ENCODE measurements at places on chromosomes 4 and X.

DNA sequence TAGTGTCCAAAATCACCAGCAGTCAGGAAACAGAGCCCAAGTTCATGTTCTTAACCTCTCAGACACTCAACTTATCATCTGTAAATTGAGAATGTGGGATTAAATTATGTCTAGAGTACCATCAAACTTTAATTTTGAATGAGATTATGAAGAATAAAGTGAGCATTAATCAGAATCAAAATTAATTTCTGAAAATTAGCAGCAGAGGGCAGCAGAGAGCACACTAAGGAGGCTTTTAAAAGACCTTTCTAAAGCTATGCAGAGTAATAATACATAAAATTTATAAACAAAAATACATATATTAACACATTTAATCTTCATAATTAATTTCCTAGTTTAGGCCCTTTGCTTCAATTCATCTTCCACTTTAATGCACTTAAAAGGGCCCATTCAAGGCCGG is 7.1 kb downstream of the TASL start:
- DNase-seq = no peak

GRCh38 chrX:120752431-120753082 is 122.7 kb upstream of the C1GALT1C1 start:
- DNase-seq = no peak

DNA sequence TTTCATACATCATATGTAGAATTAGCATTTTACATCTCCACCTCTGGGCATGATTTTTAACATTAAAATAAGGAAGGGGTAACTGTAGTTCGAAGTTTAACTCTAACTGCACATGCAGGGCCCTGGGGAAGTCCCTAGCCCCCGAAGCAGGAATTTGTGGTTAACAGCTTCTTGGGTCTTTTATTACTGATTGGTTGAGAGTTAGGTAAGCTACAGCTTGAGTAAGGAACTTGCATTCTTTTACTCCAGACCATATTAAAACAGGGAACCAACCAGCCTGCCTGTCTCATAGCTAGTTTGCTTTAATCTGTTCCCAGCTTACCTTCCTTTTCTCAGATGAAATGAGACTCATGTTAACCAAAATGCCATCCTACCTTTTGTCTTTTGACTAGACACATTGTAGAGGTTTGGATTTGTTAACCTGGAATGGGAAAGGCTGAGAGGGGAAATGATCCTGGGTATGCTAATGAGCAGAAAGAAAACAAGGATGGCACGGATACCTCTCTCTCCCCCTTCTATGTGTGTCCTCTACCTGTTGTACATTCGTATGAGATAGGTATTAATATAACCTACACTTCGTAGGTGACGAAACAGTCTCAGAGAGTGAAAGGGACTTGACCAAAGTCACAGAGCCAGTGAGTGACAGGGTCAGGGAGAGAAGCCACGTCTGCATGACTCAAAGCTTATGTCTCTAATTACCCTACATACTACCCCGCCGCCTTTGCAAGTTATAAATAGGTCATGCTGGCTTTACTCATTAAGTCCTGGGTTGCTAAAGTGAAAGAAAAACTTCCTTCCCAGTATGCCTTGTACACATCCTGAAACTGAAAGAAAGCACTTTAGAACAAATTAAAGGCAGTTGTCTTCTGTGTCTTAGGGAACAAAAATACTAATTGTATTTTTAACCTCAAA is 119.5 kb upstream of the AFF2 start:
- DNase-seq = no peak

GRCh38 chr4:29142708-29143107 is 1577.5 kb upstream of the PCDH7 start:
- no peak for DNase-seq

DNA sequence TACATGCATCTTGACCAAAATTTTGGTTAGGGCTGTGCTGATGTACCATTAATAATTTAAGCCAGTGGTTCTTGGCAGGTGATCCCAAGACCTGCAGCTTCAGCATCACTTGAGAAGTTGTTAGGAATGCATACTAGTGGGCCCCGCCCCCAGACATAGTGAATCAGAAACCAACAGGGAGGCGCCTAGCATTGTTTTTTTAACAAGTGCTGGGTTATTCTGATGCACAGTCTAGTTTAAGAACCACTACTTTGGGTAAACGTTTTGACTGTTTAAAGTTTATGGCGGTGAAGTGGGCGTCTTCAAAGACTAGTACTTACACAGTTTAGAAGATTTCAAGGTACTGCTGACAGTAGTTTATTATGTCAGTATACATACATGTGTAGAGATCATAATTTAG is 23.6 kb downstream of the FAM199X start:
- DNase-seq = no peak

- no peak for DNase-seq
Measured at GRCh38 chr4:142607976-142608375, 238.1 kb downstream of the INPP4B start.

DNA sequence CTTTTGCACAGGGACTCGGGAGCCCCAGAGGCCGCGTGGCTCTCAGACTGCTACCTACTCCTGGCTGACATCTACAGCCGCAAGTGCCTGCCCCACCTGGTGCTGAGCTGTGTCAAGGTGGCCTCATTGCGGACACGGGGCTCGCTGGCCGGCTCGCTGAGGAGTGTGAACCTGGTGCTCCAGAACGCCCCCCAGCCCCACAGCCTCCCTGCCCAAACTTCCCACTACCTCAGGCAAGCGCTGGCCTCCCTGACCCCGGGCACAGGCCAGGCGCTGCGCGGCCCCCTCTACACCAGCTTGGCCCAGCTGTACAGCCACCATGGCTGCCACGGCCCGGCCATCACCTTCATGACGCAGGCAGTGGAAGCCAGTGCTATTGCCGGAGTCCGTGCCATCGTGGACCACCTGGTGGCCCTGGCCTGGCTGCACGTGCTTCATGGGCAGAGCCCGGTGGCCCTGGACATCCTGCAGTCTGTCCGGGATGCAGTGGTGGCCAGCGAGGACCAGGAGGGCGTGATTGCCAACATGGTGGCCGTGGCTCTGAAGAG is 28.8 kb downstream of the SH3TC1 start:
- no peak for DNase-seq

DNA sequence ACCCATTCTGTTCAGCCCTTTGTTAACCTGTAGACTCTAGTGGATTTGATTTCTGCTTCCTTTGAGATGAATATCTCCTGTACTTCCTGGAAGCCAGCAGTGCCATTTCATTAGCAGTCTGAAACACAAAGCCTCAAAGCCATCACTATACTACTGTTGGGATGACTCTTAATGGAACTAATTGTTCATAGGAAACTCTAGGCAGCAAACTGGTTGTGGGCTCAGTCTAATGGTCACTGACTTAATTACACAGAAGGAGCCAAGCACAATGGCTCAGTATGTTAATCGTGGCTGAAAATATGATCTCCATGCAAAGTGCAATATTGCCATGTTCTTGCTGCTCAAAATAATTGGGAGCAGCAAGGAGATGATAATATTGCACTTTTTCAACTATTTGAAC is 262.3 kb downstream of the ARHGAP24 start:
- DNase-seq = no peak

GRCh38 chr4:67512501-67512900 is 32.8 kb downstream of the CENPC start:
- no peak for DNase-seq

GRCh38 chrX:97692575-97692974 is 808.9 kb downstream of the RPA4 start:
- DNase-seq = no peak

- DNase-seq = no peak
Measured at GRCh38 chr4:107850438-107850837, 25.7 kb downstream of the SGMS2 start.

DNA sequence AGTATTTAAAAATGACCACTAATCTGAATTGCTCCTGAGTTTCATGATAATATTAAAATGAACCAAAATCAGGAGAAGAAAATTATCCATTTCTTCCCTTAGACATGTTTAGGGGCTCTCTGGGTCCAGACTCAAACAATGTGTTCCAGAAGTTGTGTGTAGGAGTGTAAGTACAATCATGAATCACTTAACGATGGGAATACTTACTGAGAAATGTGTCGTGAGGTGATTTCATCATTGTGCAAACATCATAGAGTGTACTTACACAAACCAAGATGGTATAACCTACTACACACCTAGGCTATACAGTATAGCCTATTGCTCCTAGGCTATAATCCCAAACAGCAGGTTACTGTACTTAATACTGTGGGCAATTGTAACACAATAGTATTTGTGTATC is 74.8 kb downstream of the STPG2 start:
- no peak for DNase-seq

DNA sequence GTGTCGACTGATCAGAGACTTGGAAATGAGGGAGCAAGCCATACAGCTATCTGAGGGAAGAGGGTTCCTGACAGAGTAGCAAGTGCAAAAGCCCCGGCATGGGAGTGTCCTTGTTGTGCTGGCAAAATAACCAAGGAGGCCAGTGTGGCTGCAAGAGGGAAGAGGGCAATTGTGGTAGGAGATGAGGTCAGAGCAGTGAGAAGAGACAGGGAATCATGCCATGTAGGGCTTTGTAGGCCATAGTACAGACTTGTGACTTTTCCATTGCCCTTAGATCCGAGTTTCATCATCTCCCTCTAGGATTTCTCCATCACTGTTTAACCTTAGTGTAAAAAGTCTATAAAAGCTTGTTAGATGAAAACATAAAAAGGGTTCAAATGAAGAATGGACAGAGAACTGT is 76.2 kb downstream of the DOCK11 start:
- DNase-seq = no peak

- DNase-seq = no peak
Measured at GRCh38 chr4:187183346-187183745, 459.7 kb upstream of the FAT1 start.

DNA sequence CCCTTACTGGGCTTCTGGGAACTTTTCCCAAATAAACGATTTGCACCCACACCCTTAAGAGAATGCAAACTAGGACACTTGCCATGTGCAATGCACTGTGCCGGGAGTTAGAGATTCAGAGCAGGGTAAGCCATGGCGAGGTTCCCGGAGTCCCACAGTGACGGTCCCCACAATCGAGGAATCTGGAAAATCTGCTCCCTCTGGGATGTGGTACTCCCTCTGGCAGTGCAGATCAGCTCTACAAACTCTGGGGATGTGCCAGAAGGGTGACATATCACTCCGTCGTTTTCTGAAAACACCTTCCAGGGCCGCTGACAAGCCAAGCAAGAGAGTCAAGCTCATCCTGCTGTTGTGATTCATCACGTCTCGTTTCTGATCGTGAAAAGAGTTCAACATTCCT is 537.5 kb downstream of the BCOR start:
- DNase-seq = no peak

DNA sequence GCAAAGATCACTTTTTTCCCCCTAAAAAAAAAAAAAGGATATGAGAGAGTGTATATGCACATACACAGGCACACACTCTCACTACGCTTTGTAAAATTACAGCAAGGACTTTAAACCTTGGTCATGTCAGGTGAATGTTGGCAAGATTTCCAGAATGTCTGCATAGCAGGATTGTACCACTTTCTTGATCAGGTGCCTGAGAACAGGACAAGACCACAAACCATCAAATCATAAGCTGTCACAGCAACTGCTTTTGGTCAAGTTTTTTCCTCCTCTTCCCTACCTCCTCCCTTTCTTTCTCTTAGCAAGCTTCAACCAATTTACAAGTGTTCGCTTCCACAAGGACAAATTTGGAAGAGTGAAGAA is 15.3 kb downstream of the PPARGC1A start:
- no peak for DNase-seq

DNA sequence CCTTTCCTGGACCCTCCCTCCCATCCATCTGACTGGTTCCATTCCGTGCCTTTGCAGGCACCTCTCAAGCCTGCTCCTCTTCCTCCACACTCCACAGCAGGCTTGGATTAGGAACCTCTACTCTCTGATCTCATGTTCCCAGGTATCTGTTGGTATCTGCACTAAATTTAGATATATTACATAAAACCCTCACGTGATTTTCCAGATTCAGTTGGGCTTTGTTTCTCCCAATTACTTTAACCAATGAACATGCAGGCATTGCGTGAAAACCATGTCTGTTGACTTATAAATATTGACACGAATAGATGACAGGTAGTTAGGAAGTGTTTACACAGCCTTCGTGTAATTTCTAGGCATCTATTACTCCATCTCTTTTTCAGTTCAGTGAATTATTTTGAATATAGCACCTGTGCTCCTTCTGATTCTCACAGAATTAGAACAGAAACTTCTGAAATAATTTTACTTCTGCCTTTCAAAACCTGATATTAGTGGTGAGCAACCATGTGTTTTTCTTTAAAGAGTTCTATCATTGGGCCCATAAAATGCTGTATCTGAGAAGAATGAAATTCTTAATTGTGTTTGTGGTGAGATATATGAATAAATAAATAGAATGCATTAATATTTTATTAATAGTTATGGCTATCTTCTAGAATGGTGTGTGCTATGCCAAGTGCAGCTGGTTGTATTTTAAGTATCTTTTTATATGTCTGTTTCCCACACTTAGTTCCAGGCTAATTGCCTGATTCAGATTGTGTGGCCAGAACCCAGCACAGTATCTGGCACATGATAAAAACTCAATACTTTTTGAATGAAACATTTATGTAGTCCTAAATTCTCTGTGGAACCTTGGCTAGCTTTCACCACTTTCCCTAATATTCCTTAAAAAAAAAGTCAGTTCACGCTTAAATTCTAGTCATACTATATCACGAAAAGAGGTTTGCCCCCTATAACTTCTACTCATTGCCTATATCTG is 304.8 kb downstream of the QDPR start:
- DNase-seq = no peak

DNA sequence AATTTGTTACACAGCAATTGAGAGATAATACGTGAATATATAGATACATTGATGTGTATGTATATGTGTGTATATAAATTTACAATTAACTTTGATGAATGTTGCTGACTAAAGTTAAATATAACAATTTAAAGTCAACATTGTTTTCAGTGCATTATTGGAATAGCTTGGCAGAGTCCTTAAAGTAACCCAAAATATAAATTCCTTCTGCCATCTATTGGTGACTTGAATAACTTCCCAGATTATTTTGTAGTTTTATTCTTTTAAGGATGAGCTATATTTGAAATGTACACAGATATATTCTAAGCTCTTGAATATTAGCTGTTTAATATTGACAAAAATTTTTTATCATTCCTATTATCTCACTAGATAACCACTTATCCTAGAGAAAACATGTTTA is 298.2 kb upstream of the FSTL5 start:
- no peak for DNase-seq

- no peak for DNase-seq
Measured at GRCh38 chrX:42567268-42567667, 210.7 kb downstream of the PPP1R2C start.

- DNase-seq = no peak
Measured at GRCh38 chr4:179804440-179804839, 2362.2 kb upstream of the AGA start.

GRCh38 chrX:110116066-110116980 is 113.4 kb downstream of the TMEM164 start:
- no peak for DNase-seq

GRCh38 chr4:38231626-38232025 is 271.4 kb downstream of the PTTG2 start:
- no peak for DNase-seq

Data from stimulated activated CD4-positive, alpha-beta T cell treated with anti-CD3 and anti-CD28 coated beads, Interleukin-1b, Interleukin-23, amount 100 ng/mL, for 1 hour (primary cell).